ENCODE measurements at places on chromosomes 1 and 21.

DNA sequence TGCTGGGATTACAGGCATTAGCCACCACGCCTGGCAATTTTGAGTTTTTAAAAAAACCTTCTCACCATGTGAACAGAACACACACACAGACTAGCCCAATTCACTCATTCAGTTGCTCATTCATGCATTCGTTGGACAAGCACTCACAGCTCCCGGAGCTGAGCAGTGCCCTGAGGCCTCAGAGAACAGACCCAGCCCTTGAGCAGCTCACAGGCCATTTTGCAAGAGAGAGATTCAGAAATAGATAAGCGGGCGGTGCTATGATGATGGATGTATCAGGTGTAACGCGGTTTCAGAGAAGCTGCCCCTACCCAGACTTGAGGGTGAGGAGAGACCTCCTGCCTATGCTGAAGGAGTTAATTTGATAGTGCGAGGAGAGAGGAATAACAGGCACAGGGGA is 18.6 kb downstream of the PTAFR start:
- no peak for DNase-seq

DNA sequence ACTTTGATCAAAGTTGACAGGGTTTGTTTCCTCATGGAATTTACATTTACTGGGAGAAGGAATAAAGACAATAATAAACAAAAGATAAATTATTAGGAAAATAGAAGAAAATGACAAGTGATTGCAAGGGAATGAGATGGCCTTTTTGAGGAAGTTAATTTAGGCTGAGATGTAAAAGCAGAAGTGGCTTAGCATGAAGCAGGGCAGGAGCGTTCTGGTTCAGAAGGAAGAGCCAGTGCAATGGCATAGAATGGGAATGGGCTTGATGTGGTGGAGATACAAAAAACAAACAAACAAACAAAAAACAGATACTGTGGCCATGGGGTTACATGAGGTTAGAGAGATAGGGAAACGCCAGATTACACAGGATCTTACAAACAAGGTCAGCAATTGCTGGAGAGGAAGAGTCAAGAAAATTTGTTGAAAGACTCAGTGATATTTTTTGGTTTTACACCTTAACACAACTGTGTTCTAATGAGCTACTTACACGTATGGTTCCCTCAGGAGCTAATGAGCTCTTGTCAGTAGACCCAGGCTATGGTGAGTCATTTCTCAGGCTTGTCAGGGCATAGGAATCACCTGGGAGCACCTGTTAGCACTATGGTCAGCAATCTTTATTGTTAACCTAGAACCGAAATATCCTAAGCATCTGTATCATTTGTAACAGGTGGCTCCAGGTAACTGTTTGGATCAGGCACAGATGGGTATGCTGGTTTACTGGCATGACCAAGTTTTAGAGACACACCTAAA is 8.7 kb upstream of the CADM3 start:
- no peak for DNase-seq

GRCh38 chr1:32077451-32077850 is 4.7 kb downstream of the TMEM39B start:
- DNase-seq, result no peak

- no peak for DNase-seq
These were observed 1.8 kb downstream of the FAM131C start for GRCh38 chr1:16071614-16072013.

DNA sequence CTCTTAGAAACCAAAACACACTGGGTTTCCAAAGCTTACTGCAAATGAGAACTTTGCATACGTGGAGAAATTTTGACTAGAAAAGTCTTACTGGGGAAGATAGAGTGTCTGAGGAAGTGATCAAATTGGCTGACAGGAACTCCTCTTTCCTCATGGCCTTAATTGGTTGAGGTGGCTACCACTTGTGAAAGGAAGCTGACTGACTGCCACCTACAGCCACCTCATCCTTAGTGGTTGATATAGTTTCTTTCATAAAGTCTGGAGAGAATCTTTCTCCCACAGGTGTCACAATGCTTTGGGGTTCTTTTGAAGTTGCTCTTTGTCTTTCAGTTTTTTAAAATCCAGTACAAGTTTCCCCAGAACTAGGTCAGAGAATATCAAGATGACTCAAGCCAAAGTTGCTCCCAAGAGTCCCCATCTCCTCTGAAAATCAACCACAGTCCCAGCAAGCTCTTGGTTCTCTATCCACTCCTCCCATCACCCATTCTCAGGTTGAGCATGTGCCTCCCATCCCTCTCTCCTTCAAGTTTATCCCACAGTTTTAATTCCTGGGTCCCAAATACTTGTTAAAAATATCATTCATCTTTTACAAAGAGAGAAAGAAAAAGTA is 43.3 kb downstream of the GPR88 start:
- no peak for DNase-seq

DNA sequence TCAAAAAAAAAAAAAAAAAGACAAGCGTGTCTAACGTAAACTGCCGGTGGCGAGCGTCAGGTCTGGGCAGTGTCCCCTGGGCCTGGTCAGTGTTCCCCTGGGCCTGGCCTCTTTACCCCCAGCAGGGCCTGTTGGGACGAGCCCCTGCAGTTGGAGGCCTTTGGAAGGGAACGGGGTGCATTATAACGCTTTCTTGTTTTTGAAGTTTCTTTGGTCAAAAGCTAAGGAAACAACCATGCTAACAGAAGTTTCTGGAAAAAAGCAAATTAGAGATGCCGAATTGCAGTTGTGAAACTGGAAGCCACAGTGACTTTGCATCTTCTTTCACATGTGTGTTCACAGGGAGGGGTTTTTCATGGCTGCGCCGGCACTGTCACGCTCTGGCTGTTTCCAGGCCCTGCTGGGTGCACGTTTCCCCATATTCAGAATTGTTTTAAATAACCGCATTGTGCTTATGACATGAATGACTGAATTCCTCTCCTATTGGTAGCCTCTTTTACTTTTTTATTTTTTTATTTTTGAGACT is 16.0 kb downstream of the RRP1 start:
- no peak for DNase-seq
